ENCODE measurements at places on chromosomes 3 and 15. TPM values are rescaled to one million over a fixed set of nuclear protein-coding genes. Genes with fewer than 3 reads are reported as not detected.

IL17RB gene
- total RNA-seq, result 1.4 TPM

SV2B gene
- total RNA-seq, result under 0.01 TPM

DNA sequence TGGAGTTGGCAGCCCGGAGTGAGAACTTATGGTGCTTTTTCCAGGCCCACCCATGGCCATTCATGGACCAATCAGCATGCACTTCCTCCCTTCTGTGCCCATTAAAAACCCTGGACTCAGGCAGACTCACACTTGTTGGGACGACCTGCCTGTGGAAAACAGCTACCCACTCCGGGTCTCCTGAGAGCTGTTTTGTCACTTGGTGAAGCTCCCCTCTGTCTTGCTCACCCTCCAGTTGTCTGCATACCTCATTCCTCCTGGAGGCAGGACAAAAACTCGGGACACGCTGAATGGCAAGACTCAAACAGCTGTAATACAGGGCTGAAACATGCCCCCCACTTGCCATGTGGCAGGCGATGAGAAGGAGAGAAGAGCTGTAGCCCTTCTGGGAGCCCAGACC, 35.2 kb downstream of the ROPN1B start:
- no peak for DNase-seq

GRCh38 chr3:37071921-37072320, 78.6 kb downstream of the MLH1 start:
- no peak for DNase-seq

GRCh38 chr3:23837286-23837685, 31.5 kb downstream of the UBE2E1 start:
- DNase-seq, result no peak

GRCh38 chr3:72347819-72348319, 500.4 kb downstream of the SHQ1 start:
- DNase-seq, result peak; percentile 38

All from renal cortical epithelial cell (primary cell).